ENCODE measurements at places on chromosomes 7 and 10. TPM values are rescaled to one million over a fixed set of nuclear protein-coding genes. Genes with fewer than 3 reads are reported as not detected.

GRCh38 chr10:60566096-60566495 lies 176.4 kb upstream of the ANK3 start:
- no peak for DNase-seq

DNA sequence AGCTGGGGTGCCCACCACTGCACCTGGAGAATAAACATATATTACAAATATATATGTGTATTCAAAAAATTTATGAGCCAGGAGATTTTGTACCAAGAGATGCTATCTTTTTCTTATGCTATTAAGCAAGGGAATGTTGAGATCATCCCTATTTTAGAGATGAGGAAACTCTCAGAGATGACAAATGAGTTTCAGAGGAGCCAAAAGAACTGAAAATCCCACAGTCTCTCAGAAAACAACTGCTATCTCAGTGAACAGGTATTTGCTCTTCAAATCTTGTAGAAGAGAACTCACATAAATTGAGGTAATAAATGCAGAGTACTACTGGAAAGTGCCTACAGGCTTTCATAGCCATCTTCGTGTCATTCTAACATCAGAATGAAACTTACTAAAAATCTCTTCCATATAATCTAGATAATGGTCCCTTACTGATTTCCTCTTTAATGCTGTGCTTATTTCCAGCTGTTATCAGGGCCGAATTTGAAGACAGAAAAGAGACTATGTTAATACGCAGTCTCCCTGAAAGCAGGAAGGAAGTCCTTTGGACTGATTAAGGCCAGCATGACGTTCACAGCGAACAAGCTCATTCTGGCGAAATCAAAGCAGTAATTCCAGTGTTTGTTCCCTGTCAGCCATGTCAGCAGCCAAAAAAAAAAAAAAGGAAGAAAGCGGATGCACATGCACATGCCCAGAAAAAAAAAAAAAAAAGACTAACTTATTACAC lies 29.4 kb upstream of the ANAPC16 start:
- DNase-seq, result no peak

DNA sequence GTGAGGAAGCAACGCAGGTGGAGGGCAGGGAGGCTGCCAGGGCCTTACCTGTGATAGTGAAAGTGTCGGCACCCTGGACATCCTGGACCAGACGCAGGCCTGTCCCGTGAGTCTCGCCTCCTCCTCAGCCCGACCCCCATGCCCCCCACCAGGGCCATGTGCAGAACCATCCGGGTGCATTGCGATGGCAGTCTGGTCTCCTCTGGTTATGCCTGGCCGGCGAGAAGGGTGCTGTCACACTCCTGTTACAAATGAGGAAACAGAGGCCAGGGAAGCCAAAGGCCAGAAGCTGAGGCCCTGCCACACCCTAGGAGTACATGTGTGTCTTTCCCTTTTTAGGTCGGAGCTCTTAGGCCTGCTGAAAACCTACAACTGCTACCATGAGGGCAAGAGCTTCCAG lies 7.2 kb downstream of the DEPP1 start:
- DNase-seq, result no peak

PRSS2 gene
- polyA plus RNA-seq, result not detected

DNA sequence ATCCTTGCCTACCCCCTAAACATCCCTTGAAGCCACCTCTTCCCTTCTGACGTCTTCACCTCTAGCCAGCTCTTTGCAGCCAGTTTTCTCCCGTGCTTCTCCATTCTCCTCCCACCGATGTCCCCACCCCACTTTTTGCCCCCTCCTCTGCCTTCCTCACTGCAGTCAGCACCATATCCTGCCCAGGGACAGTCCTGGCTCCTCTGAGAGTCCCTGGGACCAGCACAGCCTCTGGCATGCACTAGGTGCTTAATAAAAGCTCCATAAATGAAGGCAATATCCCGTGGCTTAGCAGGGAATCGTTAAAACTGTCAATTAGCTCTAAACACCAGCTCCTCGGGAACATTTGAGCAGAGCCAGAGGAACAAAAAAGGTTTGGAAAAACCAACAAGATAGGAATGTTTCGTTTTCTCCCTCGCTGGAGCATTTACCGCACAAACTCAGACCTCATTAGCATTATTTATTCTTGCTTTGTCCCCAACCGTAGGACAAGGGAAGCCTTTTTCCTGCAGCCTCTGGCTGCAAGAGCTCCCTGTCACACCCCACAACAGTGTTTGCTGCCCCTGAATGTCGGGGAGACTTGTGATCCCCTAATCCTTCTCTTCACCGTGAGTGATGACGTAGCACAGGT lies 16.1 kb downstream of the MYL10 start:
- no peak for DNase-seq

MOGAT3 gene
- 0.69 TPM for polyA plus RNA-seq

DNA sequence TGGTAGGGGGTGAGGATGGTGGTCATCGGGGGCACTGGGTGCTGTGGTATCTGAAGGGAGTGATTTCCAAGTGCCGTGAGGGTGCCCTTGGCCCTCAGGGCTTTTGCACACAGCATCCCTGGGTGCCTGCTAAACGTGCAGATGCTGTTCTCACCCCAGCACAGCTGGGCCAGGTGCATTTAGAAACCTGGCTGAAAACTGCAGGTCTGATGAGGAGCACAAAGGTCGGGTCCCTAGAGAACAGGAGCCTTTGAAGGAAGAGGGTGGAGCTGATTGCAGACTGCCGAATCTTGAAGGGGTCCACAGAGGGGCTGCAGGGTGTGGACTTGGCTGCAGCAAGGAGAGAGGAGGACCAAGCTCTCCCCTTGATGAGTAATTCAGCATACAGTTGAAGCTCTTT lies 32.0 kb downstream of the ZMIZ1 start:
- no peak for DNase-seq

Measured in left renal pelvis (tissue), 4 donors.